ENCODE measurements at places on chromosomes 1 and 21. TPM values are rescaled to one million over a fixed set of nuclear protein-coding genes. Genes with fewer than 3 reads are reported as not detected.

The ATAD3C gene
- total RNA-seq = under 0.01 TPM

The TCHH gene
- total RNA-seq = not detected

The SLC16A4 gene
- total RNA-seq = 76.0 TPM

The NBPF11 gene
- total RNA-seq = 8.8 TPM

GRCh38 chr1:244789276-244789580, 46.2 kb upstream of the COX20 start:
- no peaks in the 10 kb centered on the region for H3K27me3 ChIP-seq
- no peak overlapping the region for H3K4me3 ChIP-seq
- H3K36me3 ChIP-seq = no peaks in the 10 kb centered on the region

DNA sequence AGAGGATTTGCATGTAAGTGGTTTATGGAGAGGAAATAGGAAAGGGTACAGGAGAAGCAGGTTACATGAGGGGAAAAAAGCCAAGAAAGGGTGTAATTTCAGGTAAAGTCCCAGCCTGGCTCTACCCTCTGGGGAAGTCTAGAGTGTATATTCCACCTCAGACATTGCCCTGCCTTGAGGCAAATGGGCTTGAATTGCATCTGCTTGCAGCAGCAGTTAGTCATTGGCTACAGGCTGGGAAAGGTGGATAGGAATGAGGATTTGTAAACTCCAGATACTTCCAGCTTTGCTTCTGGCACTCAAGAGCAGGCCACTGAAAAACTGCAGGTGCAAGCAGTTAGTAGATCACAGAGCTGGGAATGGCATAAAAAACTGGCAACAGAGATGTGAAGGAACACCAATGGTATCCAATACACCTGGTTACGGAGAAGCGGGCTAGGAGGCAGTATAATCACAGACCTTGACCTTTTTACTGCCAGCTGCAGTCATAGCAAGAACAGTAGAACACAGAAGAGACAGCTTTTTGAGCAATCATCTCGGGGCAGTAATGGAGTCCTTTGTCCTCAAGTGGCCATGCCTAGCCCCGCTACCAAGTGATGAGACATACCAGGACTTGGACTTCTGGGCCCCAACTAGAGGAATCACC, 226.9 kb upstream of the NRIP1 start:
- H3K36me3 ChIP-seq = no peaks in the 10 kb centered on the region
- H3K27me3 ChIP-seq = no peaks in the 10 kb centered on the region
- H3K4me3 ChIP-seq = no peak overlapping the region
- DNase-seq = no peak
- no peak overlapping the region for H3K27ac ChIP-seq
- peaks cover 8% of the 10 kb centered on the region for H3K4me1 ChIP-seq

DNA sequence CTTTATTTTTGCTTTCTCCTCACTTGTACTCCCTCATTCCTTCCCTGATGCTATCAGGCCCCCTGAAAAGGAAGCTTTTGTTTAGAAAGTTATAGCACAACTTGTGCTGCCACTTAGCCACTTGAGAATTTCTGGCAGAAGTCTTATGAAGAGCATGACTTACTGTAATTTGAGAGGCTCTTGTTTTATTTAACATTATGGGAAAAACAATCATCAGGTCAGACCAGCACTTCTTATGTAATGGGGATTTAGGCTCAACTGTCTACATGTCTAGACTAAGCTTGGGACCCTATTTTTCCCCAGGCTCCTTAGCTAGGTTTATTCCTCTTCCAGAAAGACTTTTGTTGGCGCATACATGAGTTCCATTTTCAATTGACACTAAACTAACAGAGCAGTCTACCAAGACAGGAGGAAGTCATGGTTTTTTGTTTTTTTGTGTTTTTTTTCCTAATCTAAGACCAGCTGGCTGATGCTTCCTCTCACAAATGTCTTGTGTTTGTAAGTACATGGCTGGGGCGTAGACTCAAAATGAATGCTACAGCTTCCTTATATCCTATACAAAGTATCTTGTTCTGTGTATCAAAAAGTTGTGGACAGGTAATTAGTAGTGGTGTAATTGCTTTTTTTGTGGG, 31.5 kb downstream of the TNFSF4 start:
- H3K4me3 ChIP-seq = no peak overlapping the region
- H3K4me1 ChIP-seq = no peaks in the 10 kb centered on the region
- no peak for DNase-seq
- no peaks in the 10 kb centered on the region for H3K27me3 ChIP-seq

DNA sequence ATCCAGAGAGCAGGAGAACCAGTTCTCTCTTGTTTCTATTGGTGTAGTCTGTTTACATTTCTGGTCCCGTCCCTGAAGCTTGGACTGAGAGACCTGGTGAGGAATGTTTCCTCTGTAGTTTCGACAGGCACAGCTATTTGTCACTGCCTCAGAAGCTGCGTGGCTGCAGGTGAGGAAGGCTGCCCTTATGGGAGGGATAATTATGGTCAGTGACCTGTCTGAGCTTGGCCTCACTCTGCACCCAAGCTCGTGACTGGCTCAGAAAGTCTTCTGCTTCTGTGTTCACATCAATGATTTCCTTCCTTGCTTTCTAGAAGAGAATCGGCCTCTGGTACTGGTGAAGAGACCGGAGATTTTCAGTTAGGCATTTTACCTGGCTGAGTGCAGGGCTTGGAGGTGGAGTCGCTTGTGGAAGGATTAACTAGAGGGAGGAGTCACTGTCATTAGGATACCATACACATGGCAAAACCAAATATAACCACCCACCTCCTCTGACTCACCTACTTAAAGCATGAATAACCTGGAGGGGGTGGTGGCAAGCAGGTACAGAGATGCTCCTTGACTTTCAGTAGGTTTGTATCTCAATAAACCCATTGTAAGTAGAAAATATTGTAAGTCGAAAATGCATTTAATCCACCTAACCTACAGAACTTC, 19.9 kb upstream of the WDR26 start:
- no peaks in the 10 kb centered on the region for H3K36me3 ChIP-seq
- H3K4me1 ChIP-seq = peaks cover 9% of the 10 kb centered on the region
- no peak overlapping the region for H3K27ac ChIP-seq
- DNase-seq = no peak
